ENCODE measurements at places on chromosomes 3 and 15.

DNA sequence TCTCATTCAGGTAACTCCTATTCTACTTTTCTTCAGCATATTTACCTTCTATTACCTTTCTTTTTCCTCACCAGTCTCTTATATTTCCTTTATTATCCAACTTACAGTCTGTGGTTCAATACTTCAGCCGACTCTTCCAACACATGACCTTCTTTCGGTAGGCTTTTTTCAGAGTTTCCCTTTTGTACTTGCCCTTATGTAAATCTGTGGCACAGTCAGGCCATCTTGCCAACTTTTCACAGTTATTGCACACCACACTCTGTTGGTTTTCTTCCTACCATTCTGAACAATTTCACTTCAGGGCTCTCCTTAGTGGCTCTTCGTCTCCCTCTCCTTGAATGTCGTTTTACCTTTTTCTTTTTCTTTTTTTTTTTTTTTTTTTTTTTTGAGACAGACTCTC, 427.8 kb downstream of the LPP start:
- DNase-seq = no peak

DNA sequence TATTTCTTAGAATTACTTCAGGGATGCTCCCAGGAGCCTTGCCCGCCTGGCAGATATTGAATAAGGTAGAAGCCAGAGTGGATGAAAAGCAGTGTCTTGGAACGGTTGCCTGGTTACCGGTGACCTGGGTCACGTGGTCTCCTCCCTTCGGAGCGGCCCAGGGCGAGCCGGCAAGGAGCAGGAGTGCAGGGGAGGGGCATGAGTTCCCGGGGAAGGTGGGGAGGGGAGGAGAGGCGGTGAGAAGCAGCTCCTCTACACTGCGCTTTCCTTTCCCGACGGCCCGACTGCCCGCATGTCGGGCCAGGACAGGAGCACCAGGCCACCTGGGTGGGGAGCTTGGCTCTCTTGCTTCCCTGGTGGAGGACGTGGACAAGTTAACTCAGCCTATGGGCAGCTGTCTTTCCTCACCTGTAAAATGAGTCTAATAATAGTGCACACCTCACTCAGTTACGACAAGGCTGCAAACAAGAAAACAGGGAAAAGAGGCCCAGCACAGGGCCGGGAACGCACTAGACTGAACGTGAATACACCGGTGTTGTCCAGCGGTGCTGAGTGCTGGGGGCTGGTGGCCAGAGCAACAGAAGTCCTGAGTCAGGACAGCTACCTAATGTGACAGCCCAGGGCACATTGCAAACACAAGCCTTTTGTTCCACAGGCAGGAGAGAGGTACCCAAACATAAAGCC, 198.3 kb downstream of the ADAMTS9 start:
- no peak for DNase-seq

- no peak for DNase-seq
Measured at GRCh38 chr3:44509393-44509921, 32.0 kb upstream of the ZNF445 start.

- DNase-seq = no peak
Measured at GRCh38 chr3:128485282-128486204, 7.5 kb downstream of the GATA2 start.

All from activated gamma-delta T cell treated with anti-CD3 and anti-CD28 coated beads, Interleukin-2, amount 50 U/mL, for 16 hours (primary cell).